Stimulated activated CD8-positive, alpha-beta memory T cell treated with anti-CD3 and anti-CD28 coated beads, Interleukin-15, amount 100 ng/mL, for 48 hours (primary cell): ENCODE measurements at places on chromosomes 1 and 21.

GRCh38 chr1:204728045-204728444, 42.5 kb upstream of the LRRN2 start:
- DNase-seq, result no peak

GRCh38 chr1:85708829-85709227, 595 bp upstream of the ZNHIT6 start:
- DNase-seq, result no peak

GRCh38 chr1:85132078-85132720, 68.6 kb downstream of the SYDE2 start:
- no peak for DNase-seq

- DNase-seq, result no peak
Measured at GRCh38 chr1:202700061-202700460, 10.2 kb downstream of the SYT2 start.

DNA sequence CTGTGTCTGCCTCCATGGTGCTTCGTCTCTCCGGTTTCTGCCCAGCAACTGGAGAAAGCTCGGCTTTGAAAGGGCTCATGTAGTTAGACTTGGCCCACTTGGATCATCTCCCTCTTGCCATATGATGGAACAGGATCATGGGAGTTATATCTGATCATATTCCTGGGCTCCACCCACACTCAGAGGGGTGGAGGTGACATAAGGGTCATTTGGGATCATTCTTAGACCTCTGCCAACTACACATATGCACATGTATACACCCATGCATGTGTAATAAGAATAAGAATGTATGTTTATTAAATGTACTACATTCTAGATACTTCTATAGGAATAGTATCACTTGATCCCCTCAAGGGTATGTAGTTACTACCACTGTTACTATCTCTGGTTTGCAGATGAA, 74.1 kb upstream of the WNT4 start:
- DNase-seq, result no peak

- DNase-seq, result no peak
Measured at GRCh38 chr1:228410671-228411070, 4.0 kb upstream of the TRIM11 start.

GRCh38 chr1:159012495-159012894, 2.8 kb downstream of the IFI16 start:
- peak; percentile 58 for DNase-seq

- no peak for DNase-seq
Measured at GRCh38 chr1:34370748-34371147, 194.0 kb downstream of the C1orf94 start.

DNA sequence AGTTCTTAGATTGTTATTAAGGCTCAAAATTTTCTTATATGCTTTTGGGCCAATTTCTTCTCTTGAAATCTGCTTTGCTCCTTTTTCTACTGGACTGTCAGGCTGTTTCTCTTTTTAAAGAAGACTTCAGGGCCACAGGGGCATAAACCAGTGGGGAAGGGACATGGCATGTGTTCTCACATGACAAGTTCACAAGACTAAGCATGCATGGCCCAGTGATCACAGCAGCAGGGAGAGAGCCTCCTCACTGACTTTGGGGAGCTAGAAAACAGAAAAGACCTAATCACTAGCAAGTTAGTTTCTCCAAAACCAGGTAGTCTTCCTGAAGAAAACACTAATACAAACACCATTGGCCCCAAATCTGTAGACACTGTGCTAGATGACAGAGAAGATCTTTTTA, 64.8 kb downstream of the RAB3GAP2 start:
- no peak for DNase-seq

GRCh38 chr1:92940541-92940940, 20.7 kb downstream of the DIPK1A start:
- DNase-seq, result no peak

- DNase-seq, result no peak
Measured at GRCh38 chr1:203571661-203572060, 55.0 kb upstream of the ATP2B4 start.

DNA sequence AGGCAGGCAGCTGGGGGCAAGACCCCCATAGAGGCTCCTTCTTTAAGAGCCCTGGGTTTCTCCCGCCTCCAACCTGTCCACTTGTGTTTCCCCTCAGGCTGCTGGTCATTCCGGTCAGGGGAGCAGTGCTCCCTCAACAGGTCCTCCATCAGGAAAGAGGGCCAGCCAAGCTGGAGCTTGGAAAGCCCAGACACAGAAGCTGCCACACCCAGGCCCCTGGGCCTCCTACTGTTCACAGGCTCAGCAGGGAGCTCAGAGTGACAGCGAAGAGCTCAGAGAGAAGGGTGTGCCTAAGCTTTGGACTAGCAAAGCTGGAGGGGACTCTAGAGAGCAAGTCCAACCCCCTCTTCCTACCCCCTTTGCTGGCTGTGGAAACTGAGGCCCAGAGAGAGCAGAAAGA, 10.3 kb upstream of the CDCP2 start:
- no peak for DNase-seq
